CD4-positive, alpha-beta T cell treated with Interleukin-10 for 1 hour (primary cell): ENCODE measurements at places on chromosomes 2 and 18.

- no peak for DNase-seq
Observed at GRCh38 chr2:98457045-98457696, 12.5 kb downstream of the INPP4A start.

DNA sequence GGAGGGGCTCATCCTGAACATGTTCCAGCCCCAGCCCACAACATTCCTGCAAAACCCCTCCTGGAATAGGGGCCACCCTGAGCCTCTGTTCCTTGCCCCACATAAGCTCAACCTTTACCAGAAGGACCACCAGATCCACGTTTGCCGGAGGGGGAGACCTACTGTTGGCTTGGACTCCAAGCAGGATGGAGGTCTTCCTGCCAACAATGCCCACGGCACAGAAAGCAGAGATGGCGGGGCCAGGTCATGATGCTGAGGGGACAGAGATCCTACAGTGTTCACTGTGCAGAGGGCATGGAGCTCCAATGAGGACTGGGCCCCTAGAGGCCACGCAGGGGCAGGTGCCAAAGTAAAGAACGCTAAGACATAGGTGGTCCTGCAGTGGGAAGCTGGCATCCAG lies 98.5 kb upstream of the RAB6C start:
- no peak for DNase-seq

DNA sequence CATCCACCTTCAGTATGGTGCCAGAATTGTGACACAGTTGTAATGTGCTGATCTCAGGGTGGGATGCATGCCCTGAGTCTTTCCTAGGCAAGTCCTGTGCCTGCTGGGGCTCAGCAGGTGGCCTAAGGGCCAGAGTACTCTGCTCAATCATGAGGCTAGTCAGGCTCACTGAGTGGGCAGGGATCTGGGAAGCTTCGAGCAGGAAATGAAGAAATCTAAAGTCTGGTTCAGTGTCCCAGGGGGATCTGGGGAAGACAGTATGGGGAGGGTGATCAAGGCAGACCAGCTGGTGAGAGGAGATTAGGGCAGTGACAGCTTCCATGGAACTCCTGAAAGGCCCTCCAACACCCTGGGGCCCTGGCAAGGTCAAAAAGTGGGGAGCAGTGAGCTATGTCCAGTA lies 8.9 kb upstream of the ANKRD29 start:
- DNase-seq, result no peak

DNA sequence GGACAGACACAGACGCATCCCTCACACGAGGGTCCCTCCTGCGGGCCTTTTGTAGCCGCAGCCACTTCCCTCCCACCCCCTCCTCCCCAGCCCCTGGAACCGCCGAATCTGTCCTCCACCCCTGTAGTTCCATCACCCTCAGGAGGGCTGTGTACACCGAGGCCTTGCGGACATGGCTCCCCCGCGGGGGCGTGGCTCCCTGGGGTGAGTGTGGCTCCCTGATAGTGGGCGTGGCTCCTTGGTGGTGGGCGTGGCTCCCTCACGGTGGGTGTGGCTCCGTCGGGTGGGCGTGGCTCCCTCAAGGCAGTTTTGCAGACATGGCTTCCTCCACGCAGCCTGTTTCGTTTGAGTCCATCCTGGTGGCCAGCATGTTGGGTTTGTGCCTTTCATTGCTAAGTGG lies 420.7 kb upstream of the SALL3 start:
- DNase-seq, result no peak

GRCh38 chr18:8088626-8089025 lies 520.6 kb upstream of the RAB12 start:
- no peak for DNase-seq

DNA sequence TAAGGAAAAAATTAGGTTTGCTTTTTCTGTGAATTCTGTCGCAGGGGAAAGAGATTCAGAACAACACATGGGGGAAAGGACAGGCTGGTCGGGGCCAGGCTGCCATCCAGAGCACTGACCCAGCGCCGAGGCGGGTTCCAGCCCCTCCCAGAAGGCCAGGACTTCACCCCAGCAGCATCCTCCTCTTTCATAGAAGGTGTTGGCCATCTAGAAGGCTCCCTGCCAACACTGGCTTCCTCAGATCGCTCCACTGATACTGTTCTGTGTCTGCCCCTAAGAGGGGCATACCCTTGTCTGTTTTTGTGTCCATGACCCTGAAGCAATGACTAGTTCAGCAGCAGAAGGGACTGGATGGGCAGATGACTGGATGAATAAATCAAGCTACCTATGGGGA lies 144.5 kb downstream of the HDAC4 start:
- DNase-seq, result no peak

GRCh38 chr2:188811522-188811921 lies 162.7 kb upstream of the COL3A1 start:
- no peak for DNase-seq

DNA sequence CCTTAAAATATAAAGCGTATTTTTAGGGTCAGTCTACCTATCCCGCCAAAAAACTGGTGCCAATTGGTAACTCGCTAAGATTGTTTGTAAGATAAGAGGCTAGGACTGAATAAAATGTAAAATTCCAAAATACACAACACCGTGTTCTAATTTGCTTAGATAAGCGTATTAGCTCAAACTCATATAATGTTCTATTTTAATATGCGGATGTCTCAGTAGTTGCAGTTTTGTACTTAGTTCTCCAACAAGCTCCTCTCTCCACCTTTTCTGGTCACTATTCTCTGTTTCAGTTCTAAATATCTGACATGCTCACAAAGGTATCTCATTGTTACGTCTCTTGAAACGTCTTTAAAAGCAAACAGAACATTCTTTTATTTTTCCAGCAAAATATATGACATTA lies 24.0 kb downstream of the NETO1 start:
- no peak for DNase-seq

GRCh38 chr2:8669157-8669817 lies 12.6 kb upstream of the ID2 start:
- DNase-seq, result no peak

GRCh38 chr2:111642586-111643327 lies 241.2 kb downstream of the ANAPC1 start:
- DNase-seq, result no peak

- DNase-seq, result peak; percentile 82
Observed at GRCh38 chr2:31333527-31334183, 80.9 kb downstream of the XDH start.

DNA sequence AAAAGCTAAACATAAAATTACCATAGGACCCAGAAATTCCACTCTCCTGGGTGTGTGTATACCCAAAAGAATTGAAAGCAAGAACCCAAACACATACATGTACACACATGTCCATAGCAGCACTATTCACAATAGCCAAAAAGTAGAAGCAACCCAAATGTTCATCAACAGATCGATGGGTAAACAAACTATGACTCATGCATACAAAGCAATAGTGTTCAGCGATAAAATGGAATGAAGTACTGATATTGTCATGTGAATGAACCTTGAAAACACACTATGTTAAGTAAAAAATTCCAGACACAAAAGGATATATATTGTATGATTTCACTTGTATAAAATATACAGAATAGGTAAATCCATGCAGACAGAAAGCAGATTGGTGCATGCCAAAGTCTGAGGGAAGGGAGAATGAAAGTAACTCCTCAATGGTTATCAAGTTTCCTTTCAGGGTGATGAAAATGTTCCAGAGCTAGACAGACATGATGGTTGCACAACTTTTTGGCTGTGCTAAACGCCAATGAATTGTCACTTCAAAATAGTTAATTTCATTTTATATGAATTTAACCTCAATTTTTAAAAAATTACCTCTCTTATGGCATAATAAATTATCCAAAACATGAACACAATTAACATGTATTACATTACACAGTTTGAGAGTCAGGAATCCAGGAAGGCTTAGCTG lies 35.5 kb downstream of the GKN2 start:
- DNase-seq, result no peak

GRCh38 chr2:121211251-121211650 lies 73.8 kb downstream of the TFCP2L1 start:
- DNase-seq, result no peak

DNA sequence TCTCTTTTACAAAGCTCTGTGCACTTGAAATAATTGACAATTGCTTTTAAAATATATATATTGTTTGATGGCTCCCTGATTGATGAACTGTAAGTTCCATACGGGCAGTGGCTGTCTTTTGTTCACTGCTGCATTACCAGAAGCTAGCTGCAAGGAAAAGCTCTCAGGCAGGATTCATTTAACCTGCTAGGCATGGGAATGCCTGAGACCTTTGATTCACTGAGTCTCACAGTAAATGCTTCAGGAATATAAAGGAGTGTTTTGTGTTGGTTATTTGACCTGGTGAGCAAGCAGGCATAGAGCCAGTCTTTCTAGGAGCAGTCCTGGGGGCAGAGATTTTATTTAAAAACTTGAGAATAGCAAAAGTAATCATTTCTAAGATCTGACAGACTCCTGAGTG lies 193.2 kb upstream of the ITGA4 start:
- no peak for DNase-seq
